WERI-Rb-1 (cell line): ENCODE measurements at places on chromosomes 4 and X.

- no peak for DNase-seq
Measured at GRCh38 chr4:7750523-7750922, 189.1 kb downstream of the AFAP1 start.

DNA sequence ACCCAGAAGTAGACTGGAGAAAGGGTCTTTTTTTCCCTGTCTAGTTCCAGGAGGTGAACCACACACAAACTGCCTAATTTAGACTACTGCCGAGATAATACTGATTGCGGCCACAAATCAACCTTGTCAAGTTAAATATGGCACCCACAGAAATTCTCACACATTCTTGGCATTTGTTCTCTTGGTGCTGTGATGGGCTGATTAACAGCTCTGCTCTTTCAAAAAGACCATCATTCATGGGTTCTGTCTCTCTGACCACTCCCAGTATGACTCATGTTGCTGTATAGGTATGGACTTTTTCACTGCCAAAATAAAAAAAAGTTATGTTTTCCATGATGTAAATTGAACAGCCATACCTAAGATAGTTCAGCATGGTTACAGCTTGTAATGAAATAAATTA lies 1003.5 kb upstream of the LCORL start:
- DNase-seq = no peak

GRCh38 chr4:26489101-26489985 lies 941 bp downstream of the CCKAR start:
- no peak for DNase-seq

DNA sequence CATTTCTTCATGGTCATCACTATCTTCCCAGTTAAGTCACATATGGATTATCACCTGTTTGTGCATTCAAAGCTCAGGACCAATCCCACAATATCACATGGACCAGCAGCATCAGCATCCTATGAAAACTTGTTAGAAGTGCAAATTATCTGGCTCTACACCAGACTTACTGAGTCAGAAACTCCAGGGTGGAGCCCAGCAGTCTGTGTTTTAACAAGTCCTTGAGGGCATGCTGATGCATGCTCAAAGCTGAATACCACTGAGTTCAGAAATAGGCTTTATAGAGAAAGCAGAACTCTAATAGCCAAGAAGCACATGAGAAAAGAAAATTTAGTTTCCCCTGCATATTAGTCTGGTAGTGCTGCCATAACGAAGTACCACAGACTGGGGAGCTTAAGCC lies 62.4 kb upstream of the GABRQ start:
- no peak for DNase-seq

- DNase-seq = no peak
Measured at GRCh38 chr4:6239486-6239885, 30.2 kb upstream of the WFS1 start.

DNA sequence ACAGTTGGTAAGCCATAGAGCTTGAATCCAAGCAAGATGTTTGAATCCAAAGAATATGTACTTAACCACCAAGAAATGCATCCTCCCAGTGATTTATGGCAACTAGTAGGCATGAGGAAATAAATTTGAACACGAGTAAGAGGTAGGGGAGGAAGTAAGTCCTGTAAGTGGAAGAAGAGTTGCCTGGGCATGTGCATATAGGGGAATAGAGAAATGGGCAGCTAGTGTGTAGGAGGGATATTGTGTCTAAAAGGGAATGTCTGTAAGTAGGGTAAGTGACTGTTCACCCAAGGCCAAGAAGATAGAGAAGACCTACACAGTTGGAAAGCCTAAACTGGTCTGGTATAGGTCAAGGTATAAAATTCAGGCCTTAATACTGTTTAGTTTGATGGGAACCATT lies 4.6 kb downstream of the SH3BGRL start:
- DNase-seq = no peak

DNA sequence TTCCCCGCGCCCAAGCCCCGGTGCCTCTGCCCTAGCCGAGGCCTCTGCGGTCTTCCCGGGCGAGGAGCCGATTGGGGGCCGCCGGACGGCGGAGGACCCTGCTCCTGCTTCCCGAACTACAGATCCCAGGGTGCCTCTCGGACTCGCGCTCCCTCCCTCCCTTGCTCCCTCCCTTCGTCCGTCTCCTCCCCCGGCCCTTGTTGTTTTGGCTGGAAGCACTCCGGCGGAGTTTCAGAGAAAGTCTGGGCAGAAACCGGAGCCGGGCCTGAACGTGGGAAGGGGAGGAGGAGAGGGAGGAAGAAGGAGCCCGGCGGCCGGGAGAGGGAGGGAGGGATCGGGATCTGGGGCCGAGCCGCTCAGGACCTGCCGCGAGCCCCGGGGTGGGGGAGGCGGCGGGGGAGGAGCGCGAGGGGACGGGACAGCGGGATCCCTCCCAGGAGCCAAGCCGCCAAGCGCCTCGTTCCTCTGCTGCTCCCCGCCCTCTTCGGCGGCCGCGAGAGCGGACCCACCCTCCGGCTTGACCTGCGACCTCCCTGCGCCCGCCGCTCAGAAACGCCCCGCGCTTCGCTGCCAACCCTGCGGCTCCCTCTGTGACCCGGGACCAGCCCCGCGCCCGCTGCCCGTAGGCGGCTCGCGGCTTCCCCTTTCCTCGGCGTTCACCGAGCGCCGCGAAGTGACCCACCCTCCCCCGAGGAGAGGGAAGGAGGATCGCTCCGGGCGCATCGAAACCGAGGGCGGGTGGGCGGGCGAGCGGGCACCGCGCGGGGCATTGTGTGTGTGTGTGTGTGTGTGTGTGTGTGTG lies 496 bp upstream of the GAB1 start:
- peak; percentile 95 for DNase-seq

DNA sequence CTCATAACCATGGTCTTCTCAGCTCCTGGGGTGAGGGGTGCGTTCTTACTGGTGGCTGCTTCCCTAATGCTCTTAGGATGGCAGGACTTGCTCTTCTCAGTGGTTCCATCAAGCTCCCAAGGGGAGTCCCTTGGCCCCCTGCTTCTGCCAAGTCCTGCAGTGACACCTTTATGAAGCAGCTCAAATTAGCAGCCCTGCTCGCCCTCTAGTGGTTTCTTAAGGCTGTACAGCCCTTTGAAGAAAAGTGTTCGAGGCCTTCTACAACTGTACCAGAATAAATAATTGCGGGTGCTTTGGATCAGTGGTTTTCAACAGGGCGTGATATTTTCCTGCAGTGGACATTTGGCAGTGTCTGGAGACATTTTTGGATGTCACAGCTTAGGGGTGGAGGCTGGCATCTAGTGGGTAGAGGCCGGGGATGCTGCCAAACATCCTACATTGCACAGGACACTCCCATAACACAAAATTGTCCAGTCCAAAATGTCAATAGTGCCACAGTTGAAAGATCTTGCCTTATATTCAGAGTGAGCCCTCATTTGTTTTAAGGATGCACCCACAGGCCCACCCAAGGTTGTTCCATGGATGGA lies 204.7 kb upstream of the S100G start:
- peak; percentile 44 for DNase-seq

DNA sequence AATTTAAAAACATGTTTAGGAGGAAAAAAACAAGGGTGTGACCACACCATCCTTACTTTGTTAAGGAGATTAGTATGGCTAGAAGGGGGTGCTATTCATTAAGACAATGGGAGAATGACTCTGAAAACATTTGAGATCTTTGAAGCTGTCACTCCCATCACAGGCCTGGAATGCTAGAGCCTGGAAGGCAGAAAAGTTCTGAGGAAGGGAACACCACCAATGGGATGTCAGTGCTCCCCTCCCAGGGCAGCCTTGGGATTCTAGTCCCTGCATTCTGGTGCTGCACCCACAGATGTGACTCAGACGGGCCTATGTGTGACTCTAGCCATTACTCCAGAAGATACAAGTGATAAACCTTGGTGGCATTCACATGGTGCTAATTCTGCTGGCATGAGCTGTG lies 162.2 kb upstream of the ANXA10 start:
- no peak for DNase-seq

GRCh38 chr4:96260064-96260682 lies 420.3 kb downstream of the PDHA2 start:
- DNase-seq = no peak

- no peak for DNase-seq
Measured at GRCh38 chrX:81377329-81377728, 175.4 kb downstream of the SH3BGRL start.

DNA sequence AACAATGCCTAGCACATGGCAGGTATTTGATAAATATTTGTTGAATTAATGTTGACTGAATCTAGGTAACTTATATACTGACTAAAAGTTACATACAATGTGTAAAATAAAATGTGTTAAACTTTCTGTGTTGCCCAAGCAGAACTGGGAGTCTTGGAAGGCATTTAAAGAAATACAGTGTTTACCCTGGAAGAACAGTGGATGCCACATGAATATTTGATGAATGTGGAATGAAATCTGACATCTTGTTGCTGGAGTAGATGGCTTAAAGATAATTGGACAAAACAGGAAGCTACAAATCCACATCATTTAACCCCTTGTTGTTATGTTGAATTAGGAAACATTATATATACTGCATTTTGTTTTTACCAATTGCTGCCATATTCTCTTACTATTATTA lies 39.9 kb upstream of the SCOC start:
- no peak for DNase-seq

- DNase-seq = no peak
Measured at GRCh38 chrX:110020536-110020935, 17.6 kb downstream of the TMEM164 start.

- DNase-seq = peak; percentile 61
Measured at GRCh38 chr4:141645611-141646340, 9.4 kb downstream of the IL15 start.

DNA sequence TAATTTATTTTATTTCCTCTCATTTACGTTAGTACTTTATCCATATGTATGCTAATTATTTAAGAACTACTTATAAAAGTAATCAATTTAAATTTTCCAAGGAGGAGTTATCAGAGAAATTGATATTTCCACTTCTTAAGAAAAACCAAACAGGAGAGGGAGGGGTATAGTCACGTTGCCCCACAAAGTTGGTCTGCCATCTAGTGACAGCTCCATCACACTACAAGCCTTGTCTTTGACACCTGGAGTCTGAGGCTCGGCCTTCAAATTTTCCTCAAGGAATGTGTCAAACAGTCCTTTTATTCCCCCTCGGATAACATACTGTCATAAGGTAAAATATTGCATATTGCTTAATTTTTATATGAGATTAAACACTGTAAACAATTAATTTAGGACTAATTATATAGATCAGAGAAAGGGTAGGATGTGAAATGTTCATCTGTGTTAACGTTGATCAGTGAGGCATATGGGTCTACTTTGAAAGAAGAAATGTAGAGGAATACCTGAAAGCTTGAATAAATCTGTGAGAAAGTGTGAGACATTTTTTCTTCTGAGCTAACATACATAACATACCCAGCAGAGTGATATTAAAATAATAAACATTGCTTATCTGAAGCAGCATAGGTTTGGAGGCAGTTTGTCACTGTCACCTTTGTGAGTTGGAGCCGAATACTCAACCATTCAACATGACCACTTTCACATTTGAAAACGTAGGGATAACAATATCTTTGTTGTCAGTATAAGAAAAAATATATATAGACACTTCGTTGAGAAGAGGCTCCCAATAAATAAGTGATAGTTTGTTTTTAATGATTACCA lies 114.4 kb downstream of the GLRA3 start:
- DNase-seq = peak; percentile 63

GRCh38 chr4:161279095-161279494 lies 884.7 kb downstream of the FSTL5 start:
- no peak for DNase-seq

DNA sequence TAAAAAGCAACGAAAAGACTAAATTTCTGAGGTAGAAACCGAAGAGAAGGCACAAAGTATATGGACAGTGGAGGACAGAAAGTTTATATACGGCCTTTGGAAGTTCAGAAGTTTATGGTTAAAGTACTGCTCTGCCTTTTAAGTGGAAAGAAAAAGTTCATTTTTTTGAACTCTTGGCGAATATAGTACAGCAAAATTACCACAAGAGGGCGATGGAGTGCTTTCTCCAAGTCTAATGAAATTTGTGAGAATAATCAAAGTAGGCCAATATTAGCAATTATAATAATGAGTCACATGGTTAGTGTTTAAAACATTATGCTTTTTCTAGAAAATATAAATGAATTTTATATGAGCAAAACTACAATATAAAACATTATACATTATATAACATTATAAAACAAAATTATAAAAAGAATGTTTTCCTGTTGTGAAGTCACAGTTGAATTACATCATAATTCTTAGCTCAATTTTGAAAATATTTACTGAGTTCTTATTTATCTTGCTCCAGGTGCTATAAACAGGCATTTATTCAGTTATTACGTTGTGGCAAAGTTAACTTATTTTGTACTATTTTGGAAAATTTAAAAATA lies 136.2 kb upstream of the BMPR1B start:
- peak; percentile 19 for DNase-seq

- peak; percentile 77 for DNase-seq
Measured at GRCh38 chr4:825971-826330, at the start of gene CPLX1. Gene CPLX1, minus strand, starts transcription at chr4:826129. Its CDS starts 1,607 bp downstream, at chr4:824522.

DNA sequence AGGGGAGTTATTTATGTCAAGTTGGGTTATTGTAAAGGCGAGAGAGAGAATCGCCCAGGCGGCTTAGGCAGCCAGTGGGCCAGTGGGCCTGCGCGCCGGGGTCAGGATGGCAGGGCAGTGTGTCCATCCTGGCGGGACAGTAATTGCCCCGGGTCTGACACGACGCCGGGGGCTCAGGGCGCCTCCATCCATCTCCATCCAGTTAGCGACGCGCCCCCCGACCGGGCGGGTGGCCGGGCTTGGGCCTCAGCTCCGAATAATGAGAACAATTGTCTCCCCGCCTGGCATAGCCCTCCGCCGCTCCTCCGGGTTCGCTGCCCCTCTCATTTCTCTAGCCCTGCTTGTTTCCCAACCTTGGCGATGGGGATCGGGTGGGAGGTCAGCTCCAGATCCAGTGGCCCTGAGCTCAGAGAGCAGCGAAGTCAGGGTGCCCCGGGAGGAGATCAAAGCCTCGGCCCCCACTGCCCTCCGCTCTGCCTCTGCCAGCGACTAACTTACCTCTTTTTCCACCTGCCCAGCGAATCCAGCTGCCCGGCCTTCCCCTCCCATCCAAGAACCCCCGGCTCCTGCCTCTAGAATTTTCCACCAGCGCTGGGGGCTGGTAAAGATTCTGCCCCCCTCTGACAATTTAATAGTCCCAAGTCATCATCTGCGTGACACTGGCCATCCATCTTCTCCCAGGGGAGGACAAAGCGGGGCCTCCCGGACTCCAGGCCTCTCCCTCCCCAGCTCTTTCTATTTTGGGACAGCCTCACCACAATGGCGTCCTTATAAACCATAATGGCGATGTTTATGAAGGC lies 56.9 kb upstream of the TMEM33 start:
- DNase-seq = no peak

DNA sequence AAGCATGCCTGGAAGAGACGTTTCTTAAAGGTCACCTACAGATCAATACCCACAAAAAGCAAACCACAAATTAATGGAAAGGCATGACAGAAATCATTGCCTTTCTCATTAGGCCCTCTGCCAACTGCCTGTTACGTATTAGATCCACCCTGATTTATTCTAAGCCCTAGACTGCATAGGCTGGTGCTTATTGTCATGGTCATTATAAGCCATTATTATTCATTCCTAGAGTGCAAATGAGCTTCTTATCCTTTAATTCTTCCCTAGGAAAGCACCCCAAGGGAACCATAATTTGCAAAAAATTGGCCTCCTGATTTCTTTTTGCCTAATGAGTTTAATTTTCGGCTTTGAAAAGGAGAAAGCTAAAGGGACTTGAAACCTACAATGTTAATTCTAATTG lies 184.2 kb upstream of the GPRIN3 start:
- DNase-seq = no peak

GRCh38 chr4:185902654-185903053 lies 90.7 kb upstream of the SORBS2 start:
- no peak for DNase-seq

GRCh38 chr4:166277401-166277800 lies 404.4 kb downstream of the TLL1 start:
- DNase-seq = no peak

- peak; percentile 80 for DNase-seq
Measured at GRCh38 chr4:28686618-28687017, 1826.0 kb downstream of the STIM2 start.

- peak; percentile 42 for DNase-seq
Measured at GRCh38 chrX:13938051-13938828, 91.5 kb downstream of the GEMIN8 start.
